WTC11 (cell line): ENCODE measurements at places on chromosomes 5 and 9. TPM values are rescaled to one million over a fixed set of nuclear protein-coding genes. Genes with fewer than 3 reads are reported as not detected.

DNA sequence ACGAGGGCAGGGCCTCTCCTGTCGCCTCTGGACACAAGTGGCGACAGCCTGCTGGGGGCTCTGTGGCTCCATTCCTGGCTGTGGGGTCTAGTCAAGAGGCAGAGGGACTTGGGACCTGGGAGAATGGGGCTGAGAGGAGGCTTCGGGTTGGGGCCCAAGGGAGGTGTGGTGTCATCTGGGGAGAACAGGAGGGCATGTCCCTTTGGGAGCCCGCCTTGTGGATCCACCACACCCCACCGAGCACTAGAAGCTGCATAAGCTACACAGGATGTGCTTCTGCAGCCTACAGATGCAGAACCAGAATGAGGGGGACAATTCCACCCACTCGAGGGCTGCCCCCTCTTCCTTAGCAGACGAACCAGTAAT lies 3.9 kb upstream of the MAN1B1 start:
- H3K36me3 ChIP-seq: no peaks in the 10 kb centered on the region
- H3K27ac ChIP-seq: no peak overlapping the region
- H3K4me1 ChIP-seq: peaks cover 11% of the 10 kb centered on the region
- H3K27me3 ChIP-seq: peaks cover 31% of the 10 kb centered on the region

- peaks cover 2% of the 10 kb centered on the region; the same call in 1 of the 2 replicates for H3K36me3 ChIP-seq
- peaks cover 19% of the 10 kb centered on the region for H3K4me1 ChIP-seq
- DNase-seq: no peak
- H3K4me3 ChIP-seq: peak overlapping the region; percentile 97
- H3K27ac ChIP-seq: no peak overlapping the region
- peaks cover 21% of the 10 kb centered on the region for H3K27me3 ChIP-seq
Measured at GRCh38 chr5:177601577-177602457, 1.9 kb downstream of the B4GALT7 start.

- no peaks in the 10 kb centered on the region for H3K4me1 ChIP-seq
- DNase-seq: peak; percentile 40
- H3K27me3 ChIP-seq: no peaks in the 10 kb centered on the region
- peaks cover 7% of the 10 kb centered on the region for H3K36me3 ChIP-seq
- H3K4me3 ChIP-seq: no peak overlapping the region
Measured at GRCh38 chr5:32076699-32077695, 97.1 kb downstream of the GOLPH3 start.

DNA sequence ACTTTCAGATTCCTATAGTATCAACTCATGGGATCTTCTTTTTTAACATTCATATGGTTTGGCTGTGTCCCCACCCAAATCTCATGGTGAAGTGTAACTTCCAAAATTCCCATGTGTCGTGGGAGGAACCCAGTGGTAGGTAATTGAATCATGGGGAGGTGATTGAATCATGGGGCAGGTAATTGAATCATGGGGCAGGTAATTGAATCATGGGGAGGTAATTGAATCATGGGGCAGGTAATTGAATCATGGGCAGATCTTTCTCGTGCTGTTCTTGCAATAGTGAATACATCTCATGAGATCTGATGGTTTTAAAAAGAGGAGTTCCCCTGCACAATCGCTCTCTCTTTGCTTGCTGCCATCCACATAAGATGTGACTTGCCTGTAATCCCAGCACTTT lies 21.8 kb upstream of the AGGF1 start:
- H3K27me3 ChIP-seq: peaks cover 8% of the 10 kb centered on the region
- H3K36me3 ChIP-seq: 0 out of 2 replicates have a peak, but pooled peaks cover 3% of the 10 kb centered on the region
- H3K4me1 ChIP-seq: peaks cover 4% of the 10 kb centered on the region
- no peak for DNase-seq

DNA sequence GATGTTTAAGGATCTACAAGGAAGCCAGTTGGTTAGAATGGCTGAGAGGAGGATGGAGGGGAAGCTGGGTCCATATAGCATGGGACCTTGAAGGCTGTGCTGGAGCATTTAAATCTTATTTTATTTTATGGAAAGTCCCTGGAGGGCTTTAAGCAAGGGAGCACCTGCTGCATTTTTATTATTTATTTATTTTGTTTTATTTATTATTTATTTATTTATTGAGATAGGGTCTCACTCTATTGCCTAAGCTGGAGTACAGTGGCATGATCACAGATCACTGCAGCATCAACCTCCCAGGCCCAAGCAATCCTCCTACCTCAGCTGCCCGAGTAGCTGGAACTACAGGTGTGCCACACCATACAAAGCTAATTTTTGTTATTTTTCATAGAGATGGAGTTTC lies 4.9 kb upstream of the MVB12B start:
- peaks cover 5% of the 10 kb centered on the region for H3K27me3 ChIP-seq
- H3K4me3 ChIP-seq: no peak overlapping the region
- no peak for DNase-seq

DNA sequence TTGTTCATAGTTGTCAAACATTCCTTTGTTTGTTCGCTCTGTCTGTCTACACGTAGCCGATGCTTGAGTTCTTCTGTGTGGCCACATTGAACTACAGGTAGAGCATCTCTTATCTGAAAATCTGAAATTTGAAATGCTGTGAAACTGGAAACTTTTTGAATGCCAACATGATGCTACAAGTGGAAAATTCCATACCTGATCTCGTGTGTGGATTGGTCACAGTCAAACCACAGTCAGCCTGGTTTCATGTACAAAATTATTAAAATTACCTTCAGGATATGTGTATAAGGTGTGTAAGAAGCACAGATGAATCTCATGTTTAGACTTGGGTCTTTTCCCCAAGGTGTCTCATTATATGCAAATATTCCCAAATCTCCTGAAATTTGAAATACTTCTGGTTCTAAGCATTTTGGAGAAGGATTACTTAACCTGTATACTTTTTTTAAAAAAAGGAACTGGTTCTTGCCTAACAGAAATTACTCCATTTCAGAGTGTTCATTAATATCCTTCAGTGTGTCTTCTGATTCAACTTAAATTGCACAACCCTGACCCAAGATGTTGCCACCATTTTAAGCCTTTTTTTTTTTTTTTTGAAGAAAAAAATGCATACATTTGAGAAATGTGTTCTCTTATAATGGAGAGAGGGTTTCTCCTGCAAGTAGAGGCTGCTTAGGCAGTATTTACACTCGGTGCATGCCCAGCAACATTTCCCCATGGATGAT lies 254.3 kb downstream of the MAST4 start:
- peaks cover 9% of the 10 kb centered on the region; the same call in 1 of the 2 replicates for H3K4me1 ChIP-seq
- no peaks in the 10 kb centered on the region for H3K36me3 ChIP-seq
- DNase-seq: no peak

TRIM14 gene
- total RNA-seq: 11.9 to 18.4 TPM (median 18.2 TPM) in 3 replicates

DNA sequence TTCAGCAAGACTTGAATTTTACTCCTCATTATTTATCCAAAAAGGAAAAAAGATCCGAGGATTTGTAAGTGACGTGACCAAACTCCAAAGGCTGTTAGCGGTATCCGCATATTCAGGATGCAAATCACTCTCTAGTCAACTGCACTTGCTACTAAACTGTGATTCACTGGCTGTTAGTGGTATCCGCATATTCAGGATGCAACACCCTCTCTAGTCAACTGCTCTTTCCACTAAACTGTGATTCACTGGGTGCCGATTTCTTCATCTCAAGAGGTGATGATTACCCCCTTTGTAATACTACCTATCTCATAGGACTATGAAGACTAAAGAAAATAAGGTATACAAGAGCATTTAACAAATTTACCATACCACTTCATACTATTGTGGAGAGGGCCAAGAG lies 5.7 kb downstream of the MAPKAP1 start:
- H3K27me3 ChIP-seq: no peaks in the 10 kb centered on the region
- DNase-seq: no peak
- peak overlapping the region; percentile 98 for H3K27ac ChIP-seq
- H3K4me1 ChIP-seq: peaks cover 66% of the 10 kb centered on the region

GRCh38 chr5:142070734-142071133 lies 37.8 kb upstream of the NDFIP1 start:
- no peak overlapping the region for H3K27ac ChIP-seq
- no peak for DNase-seq
- H3K36me3 ChIP-seq: peaks cover 2% of the 10 kb centered on the region
- H3K4me3 ChIP-seq: no peak overlapping the region

- no peaks in the 10 kb centered on the region for H3K27me3 ChIP-seq
- no peak overlapping the region for H3K27ac ChIP-seq
- no peak overlapping the region for H3K4me3 ChIP-seq
- DNase-seq: no peak
- no peaks in the 10 kb centered on the region for H3K4me1 ChIP-seq
Measured at GRCh38 chr5:52840277-52841050, 52.7 kb downstream of the ITGA1 start.

GRCh38 chr5:2897276-2897961 lies 145.9 kb upstream of the IRX2 start:
- no peak overlapping the region for H3K4me3 ChIP-seq

DNA sequence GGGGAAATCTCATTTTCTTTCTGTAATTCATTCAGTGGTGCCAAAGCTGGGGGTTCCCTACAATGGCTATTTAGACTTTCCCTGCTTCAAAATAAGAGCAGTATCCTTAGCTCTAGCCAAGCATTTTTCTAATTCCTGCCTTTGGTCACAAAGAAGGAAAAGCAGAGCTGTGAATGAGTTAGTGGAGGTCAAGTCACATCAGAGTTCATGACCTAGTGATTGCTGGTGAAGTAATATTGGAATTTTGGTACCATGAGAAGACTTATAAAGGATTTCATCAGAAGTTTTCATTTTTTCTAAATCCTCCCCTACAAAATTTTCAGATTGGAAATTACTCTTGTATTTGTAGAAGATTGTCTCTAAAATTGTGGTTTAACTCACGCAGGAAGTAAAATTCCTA lies 28.0 kb downstream of the DNAJC21 start:
- no peaks in the 10 kb centered on the region for H3K27me3 ChIP-seq
- no peak for DNase-seq
- no peak overlapping the region for H3K4me3 ChIP-seq
- H3K4me1 ChIP-seq: no peaks in the 10 kb centered on the region
- peaks cover 26% of the 10 kb centered on the region for H3K36me3 ChIP-seq

- no peaks in the 10 kb centered on the region for H3K27me3 ChIP-seq
- DNase-seq: no peak
Measured at GRCh38 chr9:102499468-102499867, 495.7 kb upstream of the CYLC2 start.

BTNL9 gene
- total RNA-seq: 1.6 to 3.4 TPM (median 1.8 TPM) in 3 replicates

SPATA31C1 gene
- not detected in 3 replicates for total RNA-seq

DNA sequence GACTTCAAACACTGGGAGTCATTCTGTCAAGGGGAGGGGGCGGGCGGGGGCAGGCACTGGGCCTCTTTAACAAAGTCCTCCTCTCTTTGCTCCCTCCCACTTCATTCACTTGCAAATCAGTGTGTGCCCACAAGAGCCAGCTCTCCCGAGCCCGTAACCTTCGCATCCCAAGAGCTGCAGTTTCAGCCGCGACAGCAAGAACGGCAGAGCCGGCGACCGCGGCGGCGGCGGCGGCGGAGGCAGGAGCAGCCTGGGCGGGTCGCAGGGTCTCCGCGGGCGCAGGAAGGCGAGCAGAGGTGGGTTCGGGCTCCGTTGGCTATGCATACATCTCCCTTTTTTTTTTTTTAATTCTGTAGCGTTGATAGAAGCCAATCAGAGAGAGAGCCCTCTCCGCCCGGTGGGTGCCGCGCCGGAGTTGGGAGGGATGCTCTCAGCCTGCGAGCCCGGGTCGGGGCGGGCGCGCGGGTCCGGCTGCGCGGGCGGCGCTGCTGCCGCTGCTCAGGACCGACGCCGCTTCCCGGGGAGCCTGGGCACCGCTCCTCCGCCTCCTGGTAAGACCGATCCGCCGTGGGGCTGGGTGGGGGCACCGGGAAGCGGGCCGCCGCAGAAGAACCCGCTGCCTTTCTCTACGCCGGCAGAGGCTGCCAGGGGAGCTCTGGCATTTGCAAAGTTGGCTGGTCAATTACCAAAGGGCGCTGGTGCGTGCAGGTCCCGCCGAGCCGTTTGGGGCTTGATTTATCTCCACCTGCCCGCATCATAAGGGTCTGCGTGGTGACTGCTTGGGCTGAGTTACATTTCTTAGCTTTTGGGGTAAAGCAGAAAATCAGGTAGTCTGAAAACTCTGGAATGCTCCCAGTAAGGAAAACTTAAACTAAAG lies at the start of gene CDH6:
TSS of gene CDH6 (plus strand) at position 96 of the 877 bp plus-strand sequence. CDS start 73,788 bp downstream, outside the sequence.
- no peaks in the 10 kb centered on the region for H3K36me3 ChIP-seq
- peak within 1 kb of the TSS; percentile 85 for H3K4me3 ChIP-seq
- DNase-seq: peak; percentile 82
- peaks cover 31% of the 10 kb centered on the region for H3K4me1 ChIP-seq

GRCh38 chr9:89791754-89792153 lies 186.9 kb downstream of the GADD45G start:
- no peak for DNase-seq
- H3K4me1 ChIP-seq: no peaks in the 10 kb centered on the region
- no peak overlapping the region for H3K27ac ChIP-seq
- no peaks in the 10 kb centered on the region for H3K27me3 ChIP-seq
- H3K36me3 ChIP-seq: no peaks in the 10 kb centered on the region
- no peak overlapping the region for H3K4me3 ChIP-seq

GRCh38 chr5:55668356-55668755 lies 43.8 kb downstream of the SLC38A9 start:
- no peak for DNase-seq
- no peak overlapping the region; the same call in 1 of the 2 replicates for H3K27ac ChIP-seq
- H3K4me3 ChIP-seq: no peak overlapping the region

- no peaks in the 10 kb centered on the region for H3K36me3 ChIP-seq
- DNase-seq: no peak
- peaks cover 45% of the 10 kb centered on the region for H3K27me3 ChIP-seq
- no peak overlapping the region for H3K27ac ChIP-seq
Measured at GRCh38 chr5:132750471-132751230, 3.4 kb downstream of the CCNI2 start.

SARDH gene
- 8.5 to 15.2 TPM (median 13.7 TPM) in 3 replicates for total RNA-seq

ENTREP1 gene
- total RNA-seq: 18.7 to 22.4 TPM (median 21.1 TPM) in 3 replicates

AK8 gene
- total RNA-seq: 0.27 to 0.50 TPM (median 0.48 TPM) in 3 replicates

C9orf153 gene
- total RNA-seq: 0.21 to 0.53 TPM in 2 of 3 replicates, not detected in the other

GRCh38 chr9:106757514-106757913 lies 105.5 kb upstream of the ZNF462 start:
- peaks cover 57% of the 10 kb centered on the region for H3K4me1 ChIP-seq
- no peak overlapping the region for H3K27ac ChIP-seq
- DNase-seq: no peak
- no peaks in the 10 kb centered on the region; the same call in 1 of the 2 replicates for H3K27me3 ChIP-seq

GRCh38 chr9:6764011-6764410 lies 6.2 kb downstream of the KDM4C start:
- peaks cover 4% of the 10 kb centered on the region; the same call in 1 of the 2 replicates for H3K36me3 ChIP-seq
- H3K27me3 ChIP-seq: no peaks in the 10 kb centered on the region
- H3K4me3 ChIP-seq: no peak overlapping the region

GRCh38 chr9:116697362-116697761 lies 10.3 kb downstream of the TRIM32 start:
- H3K36me3 ChIP-seq: peaks cover 27% of the 10 kb centered on the region
- H3K4me3 ChIP-seq: no peak overlapping the region
- H3K27ac ChIP-seq: no peak overlapping the region
- no peak for DNase-seq
- no peaks in the 10 kb centered on the region; the same call in 1 of the 2 replicates for H3K27me3 ChIP-seq
- no peaks in the 10 kb centered on the region for H3K4me1 ChIP-seq

FCN1 gene
- 0.09 TPM in 1 of 3 replicates, not detected in the others for total RNA-seq
